PC-9 (cell line): ENCODE measurements at places on chromosomes 3 and 15. TPM values are rescaled to one million over a fixed set of nuclear protein-coding genes. Genes with fewer than 3 reads are reported as not detected.

Gene ZKSCAN7
- 0.83 TPM in 2 replicates for total RNA-seq

Gene DALRD3
- total RNA-seq = 27.7 and 35.9 TPM in 2 replicates

Gene GOLGA6L9
- total RNA-seq = 3.8 and 5.2 TPM in 2 replicates

Gene SLC38A3
- total RNA-seq = 0.33 and 0.37 TPM in 2 replicates

Gene C15orf61
- 6.5 and 6.8 TPM in 2 replicates for total RNA-seq

Gene GPR62
- not detected in 2 replicates for total RNA-seq

Gene SCAANT1
- not detected in 2 replicates for total RNA-seq

Gene TPRG1
- total RNA-seq = 1.7 and 1.9 TPM in 2 replicates

Gene C3orf85
- not detected in 2 replicates for total RNA-seq

Gene TMEM207
- not detected in 2 replicates for total RNA-seq

Gene ACAN
- total RNA-seq = not detected in 2 replicates

Gene CGNL1
- total RNA-seq = 0.31 and 0.50 TPM in 2 replicates

Gene MEGF11
- total RNA-seq = not detected in 2 replicates

Gene MINDY2
- 18.4 and 22.8 TPM in 2 replicates for total RNA-seq

Gene NR2C2
- total RNA-seq = 43.4 and 44.1 TPM in 2 replicates

Gene STAB1
- 0.04 TPM in 1 of 2 replicates, not detected in the other for total RNA-seq

Gene FMN1
- 19.6 and 25.8 TPM in 2 replicates for total RNA-seq

Gene TNFAIP8L3
- total RNA-seq = 0.20 TPM in 1 of 2 replicates, not detected in the other
